ENCODE measurements at places on chromosomes 2 and 18. TPM values are rescaled to one million over a fixed set of nuclear protein-coding genes. Genes with fewer than 3 reads are reported as not detected.

The TDRD15 gene
- total RNA-seq = not detected

The SNED1 gene
- 13.9 TPM for total RNA-seq

DNA sequence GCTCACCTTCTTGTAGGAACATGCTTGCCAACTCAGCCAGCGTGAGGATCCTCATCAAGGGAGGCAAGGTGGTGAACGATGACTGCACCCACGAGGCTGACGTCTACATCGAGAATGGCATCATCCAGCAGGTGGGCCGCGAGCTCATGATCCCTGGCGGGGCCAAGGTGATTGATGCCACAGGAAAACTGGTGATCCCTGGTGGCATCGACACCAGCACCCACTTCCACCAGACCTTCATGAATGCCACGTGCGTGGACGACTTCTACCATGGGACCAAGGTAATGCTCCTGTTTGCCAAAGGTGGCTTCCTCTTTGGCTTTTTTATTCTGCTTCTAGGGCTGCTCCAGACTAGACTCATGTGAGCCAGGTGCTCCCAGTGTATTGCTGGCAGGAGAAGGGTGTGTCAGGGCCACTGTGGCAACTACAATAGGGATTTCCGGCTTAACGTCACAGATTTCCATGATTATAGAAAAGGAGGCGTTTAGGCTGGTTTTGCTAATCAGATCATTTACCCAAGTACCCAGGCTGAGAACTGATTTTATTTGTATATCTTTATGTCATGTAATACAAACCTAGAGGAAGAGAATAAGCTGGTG lies 50.6 kb downstream of the DPYSL5 start:
- DNase-seq = no peak

DNA sequence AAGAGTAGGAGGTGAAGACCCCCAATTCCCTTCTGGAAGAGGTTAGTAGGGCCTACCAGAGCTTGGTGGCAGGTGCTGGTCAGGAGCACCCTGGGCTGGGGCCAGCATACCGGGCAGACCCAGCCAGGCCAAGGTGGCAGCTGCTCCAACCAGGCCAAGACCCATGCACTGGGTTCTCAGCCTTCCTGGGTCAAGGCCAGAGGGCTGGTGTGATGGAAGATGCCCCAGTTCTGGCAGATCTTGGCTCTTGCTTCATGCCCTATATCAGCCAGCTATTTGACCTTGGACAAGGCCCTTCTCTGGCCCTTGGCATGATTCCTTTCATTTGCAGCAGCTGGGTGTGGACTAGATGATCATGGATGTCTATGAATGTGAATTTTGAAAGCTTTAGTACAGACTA lies 57.7 kb downstream of the PRKCE start:
- no peak for DNase-seq

GRCh38 chr2:218393750-218394290 lies 5.8 kb upstream of the CTDSP1 start:
- no peak for DNase-seq

DNA sequence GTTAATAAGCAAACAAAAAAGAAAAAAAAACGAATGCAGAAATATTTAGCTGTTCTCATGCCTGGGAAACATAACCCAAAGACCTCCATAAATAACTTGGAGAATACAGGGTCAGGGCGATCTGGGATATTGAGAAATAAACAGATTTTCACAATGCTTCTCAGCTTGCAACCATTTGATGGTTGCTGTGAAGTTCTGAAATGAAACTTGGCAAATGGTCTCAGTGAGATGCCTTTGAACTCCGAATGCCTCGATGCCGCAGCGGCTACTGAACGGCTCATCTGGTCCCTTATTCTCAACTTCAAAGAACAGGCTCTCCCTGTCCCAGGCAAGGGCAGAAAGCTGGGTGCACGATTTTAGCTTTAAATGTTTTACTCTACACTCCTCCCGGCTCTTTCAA lies 78.1 kb downstream of the ZNF516 start:
- DNase-seq = no peak

DNA sequence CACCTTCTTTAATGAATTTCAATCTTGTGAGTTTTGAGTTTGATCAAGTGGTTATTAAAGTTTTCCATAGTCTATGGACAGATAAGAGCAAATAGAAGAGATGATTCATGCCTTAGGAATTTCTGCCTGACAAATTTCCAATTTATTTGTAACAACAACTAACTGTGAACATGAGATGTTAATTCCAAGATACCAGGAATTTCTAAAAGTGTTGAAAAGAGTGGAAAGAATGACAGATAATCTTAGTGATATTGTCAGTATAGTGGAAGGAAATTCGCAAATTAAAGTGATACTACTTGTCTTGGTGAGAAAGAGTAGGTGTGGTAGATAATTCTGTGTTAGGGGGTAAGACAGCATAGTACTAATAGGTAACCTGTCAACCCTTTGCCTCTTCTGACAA lies 82.4 kb downstream of the AGPS start:
- no peak for DNase-seq

- DNase-seq = no peak
These were observed 207.8 kb downstream of the SOCS6 start for GRCh38 chr18:70496353-70497294.

GRCh38 chr18:51193621-51194287 lies 3.7 kb downstream of the MEX3C start:
- DNase-seq = no peak

DNA sequence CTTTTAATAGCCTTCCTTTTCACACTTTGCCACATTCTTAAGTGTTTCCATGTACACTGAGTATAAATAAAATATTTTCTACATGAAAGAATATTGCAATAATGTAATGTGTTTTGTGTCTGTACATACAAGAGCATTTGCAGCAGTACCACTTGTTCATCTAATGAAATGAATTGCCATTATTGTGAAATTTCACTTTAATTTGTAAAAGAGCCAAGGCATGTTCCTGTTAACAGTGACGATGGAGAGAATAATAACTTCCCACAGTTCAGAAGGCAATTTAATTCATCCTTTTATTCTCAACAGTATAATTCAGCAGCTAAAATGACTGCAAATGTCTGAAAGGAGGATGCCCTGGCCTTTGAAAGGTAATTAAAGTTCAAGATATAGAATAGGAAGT lies 853.9 kb downstream of the LRRTM4 start:
- DNase-seq = no peak

GRCh38 chr2:227864161-227864756 lies 7.2 kb upstream of the DAW1 start:
- no peak for DNase-seq

GRCh38 chr2:214376618-214377285 lies 34.1 kb upstream of the VWC2L start:
- DNase-seq = no peak

- DNase-seq = no peak
These were observed 8.0 kb downstream of the AGXT start for GRCh38 chr2:240876475-240877251.
